Suppressor macrophage treated with lipopolysaccharide for 4 hours (primary cell): ENCODE measurements at places on chromosomes 16 and 17.

DNA sequence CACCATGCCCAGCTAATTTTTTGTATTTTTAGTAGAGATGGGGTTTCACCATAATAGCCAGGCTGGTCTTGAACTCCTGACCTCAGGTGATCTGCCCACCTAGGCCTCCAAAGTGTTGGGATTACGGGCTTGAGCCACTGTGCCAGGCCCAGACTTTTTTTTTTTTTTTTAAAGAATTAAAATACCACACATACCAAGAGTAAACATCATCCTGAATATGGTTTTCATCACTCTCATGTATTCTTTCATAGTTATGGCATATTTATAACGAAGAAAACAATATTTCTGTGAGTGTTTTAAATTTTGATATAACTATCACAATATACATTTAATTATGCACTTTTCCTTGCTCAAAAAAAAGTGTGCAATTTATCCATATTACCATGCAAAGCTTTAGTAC lies 48.2 kb downstream of the MARVELD3 start:
- no peak for DNase-seq

DNA sequence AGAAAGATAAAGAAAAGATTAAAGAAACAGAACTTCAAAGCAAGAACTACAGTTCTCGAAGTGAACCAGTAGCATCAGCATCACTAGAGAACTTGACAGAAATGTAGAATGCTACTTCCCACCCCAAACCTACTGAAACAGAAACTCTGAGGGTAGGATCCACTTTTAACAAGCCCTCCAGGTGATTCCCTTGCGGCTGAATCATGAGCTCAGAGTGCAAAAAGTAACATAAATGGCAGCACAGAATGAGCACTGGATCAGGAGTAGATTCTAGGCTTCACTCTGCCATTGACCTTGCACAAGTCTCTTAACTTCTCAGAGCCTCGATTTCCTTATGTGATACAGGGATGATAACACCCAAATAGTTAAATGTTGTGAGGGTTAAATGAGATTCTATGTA lies 5.8 kb downstream of the TOM1L2 start:
- DNase-seq: no peak

DNA sequence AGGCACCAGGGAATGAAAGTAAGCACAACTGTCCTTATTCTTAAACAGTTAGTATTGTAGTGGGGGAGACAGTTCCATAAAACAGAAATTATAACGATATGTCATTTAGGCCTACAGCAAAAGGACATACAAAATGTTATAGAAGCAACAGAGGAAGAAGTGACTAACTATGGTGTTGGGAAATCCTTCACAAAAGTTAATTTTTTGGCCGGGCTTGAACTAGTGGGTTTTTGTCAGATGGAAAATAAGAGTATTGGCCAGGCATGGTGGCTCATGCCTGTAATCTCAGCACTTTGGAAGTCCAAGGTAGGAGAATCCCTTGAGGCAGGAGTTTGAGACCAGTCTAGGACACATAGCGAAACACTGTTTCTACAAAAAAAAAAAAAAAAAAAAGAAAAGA lies 127.8 kb downstream of the SSH2 start:
- peak; percentile 50 for DNase-seq

GRCh38 chr17:30436729-30437128 lies 40.5 kb upstream of the GOSR1 start:
- no peak for DNase-seq

- no peak for DNase-seq
Measured at GRCh38 chr16:10031473-10031872, 150.8 kb downstream of the GRIN2A start.

GRCh38 chr16:17409894-17410293 lies 60.9 kb downstream of the XYLT1 start:
- DNase-seq: no peak

DNA sequence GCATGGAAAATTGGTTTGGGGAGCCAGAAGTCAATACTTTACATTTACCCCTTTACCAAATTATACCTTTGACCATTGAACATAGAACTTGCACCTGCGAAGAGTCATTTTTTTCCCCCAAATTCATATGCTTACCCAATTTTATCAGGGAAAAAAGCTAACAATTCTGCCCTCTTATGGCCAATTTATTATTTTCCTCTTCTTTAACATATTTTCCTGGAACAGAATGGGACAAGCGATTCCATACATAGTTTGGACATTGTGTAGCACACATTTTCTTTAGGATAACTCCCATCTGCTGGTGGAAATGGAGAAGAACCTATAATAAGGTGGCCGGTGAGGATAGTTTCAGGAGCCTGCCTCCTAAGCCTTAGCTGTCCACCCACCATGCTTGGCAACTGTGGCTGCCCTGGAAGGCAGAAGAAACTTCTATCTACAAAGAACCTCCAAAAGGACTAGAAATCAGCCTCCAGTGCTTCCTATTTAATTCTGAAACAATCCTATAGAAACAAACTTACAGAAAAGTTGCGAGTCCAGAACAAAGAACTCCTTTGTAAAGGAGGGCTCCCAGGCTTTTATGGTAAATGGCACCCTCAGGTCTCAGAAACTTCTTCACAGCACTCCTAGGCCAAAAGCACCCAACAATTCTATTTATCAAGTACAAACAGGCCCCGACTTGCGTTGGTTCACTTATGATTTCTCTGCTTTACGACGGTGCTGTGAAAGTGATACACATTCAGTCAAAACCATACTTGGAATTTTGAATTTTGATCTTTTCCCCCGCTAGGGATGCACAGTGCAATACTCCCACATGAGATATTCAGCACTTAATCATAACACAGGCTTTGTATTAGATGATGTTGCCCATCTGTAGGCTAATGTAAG lies 64.1 kb upstream of the CACNG4 start:
- DNase-seq: no peak

DNA sequence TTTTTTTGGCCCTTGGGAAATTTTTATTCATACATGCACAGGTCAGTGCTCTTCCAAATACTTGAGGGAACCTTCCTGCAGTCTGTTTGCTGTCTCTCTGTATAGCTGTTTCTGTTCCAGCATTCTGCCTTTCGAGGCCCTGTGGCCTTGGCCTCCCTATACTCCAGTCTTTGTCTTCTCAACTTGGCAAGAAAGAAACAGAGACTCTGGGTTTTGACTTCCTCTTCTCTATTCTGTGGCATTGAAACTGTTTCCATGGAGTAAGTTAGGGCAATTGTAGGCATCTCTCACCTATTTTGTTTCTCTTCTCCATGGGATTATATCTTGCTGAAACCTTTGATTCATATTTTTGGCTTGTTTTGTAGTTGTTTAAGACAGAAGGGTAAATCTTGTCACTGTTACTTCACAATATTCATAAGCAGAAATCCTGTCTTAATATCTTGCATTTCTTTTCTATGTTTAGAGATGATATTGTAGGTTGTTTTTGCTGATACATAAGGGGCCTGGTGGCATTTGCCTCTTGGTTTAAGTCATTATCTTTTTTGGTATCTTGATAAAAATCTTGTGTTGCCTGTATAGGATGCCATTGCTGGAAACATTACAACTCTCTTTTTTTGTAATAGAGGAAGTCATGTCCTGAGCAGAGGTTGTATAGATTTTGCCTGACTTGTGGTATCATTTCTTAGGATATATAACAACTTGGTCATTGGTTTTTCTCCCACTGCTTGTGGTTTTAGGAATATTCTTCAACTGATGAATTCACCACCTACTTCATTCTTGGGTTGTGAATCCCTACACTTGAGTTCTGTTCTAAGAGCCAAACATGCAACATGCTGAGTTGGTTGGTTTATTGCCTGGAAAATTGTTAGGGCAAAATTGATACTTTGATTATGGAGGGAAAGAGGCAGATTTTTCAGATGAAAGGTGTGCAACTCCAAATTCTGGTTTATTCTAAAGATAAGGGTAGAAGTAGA lies 168.6 kb downstream of the FTO start:
- peak; percentile 27 for DNase-seq
